NCI-H510A (cell line): ENCODE measurements at places on chromosomes 2 and 18.

DNA sequence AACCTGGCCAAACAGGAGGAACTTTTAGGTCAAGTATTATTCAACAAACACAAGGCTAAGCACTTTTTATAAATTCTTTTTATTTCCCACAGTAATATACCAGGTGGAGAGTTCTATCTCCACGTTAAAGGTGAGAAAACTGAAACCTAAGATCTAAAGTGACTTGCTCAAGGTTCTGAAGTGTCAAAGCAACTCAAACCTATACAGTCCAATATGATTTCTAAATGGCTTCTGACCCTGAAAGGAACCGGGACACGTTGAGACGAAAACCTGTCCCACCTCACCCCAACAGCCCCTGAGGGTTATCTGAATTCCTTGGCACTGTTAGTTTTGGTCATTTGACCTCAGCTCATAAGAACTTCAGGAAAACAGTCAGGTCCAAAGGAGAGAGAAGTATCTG lies 814.5 kb upstream of the LRATD1 start:
- DNase-seq = no peak

DNA sequence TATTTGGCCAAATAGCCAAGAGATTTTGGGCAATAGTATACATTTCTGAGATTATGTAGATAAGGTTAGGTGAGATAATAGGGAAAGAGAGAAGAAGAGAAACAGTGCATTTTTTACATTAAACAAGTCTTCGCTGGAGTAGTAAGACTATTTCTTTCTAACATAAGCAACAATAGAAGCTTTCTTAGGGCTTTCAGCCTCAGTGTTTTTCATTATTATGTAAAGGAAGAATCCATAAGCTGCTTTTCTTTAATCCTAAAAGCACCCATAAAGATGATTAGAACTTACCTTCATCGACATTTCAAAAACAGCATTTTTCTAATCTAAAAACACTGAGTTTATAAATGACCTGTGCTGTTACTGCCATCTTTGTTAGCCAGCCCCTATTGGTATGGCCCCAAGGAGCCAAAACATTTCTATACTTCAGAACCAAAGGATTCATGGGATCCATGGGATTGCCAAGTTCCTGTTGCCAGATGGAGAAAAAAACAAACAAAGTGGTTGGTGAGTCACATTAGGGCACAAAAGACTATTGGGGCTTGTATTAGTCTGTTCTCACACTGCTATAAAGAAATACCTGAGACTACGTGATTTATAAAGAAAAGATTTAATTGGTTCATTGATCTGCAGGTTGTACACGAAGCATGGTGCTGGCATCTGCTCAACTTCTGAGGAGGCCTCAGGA lies 88.2 kb downstream of the SCG2 start:
- DNase-seq = no peak

DNA sequence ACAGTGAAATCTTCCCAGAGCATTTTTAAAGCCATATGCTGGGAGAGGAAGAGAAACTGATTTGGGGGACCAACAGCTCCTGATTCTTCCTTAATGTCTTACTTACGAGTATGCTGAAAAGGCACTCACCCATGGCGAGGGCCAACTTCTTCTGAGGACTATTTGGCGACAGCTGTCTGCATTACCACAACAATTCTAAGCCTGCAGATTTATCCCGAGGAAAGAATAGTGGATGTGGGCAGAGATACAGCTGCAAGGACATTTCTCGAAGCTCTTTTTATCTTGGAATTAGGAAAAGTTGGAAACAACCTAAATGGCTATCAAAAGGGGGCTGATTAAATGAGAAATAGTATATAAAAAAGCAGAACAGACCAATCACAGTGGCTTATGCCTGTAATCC lies 40.3 kb upstream of the FHL2 start:
- no peak for DNase-seq

- DNase-seq = no peak
These were observed 108.8 kb upstream of the PIEZO2 start for GRCh38 chr18:11258039-11258610.

DNA sequence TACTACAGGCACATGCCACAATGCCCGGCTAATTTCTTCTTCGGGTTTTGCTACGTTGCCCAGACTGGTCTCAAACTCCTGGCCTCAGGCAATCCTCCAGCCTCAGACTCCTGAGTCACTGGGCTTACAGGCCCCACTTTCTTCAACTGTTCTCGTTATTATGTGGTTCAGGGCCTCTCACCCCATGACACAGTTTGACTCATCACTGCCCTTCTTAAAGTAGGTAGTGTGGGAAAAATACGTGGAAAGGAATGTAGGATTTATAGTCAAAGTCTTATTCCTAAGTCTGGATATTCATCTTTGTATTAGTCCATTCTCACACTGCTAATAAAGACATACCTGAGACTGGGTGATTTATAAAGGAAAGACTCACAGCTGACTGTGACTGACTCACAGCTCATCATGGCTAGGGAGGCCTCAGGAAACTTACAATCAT lies 19.4 kb downstream of the CENPA start:
- DNase-seq = no peak

DNA sequence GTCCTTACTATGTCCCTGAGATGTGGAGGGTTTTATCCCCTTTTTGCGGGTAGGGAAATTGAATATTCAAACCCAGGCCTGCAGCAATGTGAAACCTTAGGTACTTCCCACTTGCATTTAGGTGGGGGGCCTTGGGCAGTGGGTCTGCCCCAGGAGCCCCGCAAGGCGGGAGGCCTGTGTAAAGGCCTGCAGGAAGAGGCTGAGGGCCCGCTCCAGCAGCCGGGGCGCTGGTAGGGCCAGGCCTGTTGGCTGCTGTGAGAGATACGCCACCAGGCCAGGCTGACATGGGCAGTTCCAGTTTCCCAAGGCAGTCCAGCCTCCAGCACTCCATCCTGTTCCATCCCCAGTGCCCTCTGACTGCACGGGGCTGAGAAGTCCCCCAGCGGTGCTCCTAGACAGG lies 64.2 kb downstream of the GBX2 start:
- DNase-seq = no peak

DNA sequence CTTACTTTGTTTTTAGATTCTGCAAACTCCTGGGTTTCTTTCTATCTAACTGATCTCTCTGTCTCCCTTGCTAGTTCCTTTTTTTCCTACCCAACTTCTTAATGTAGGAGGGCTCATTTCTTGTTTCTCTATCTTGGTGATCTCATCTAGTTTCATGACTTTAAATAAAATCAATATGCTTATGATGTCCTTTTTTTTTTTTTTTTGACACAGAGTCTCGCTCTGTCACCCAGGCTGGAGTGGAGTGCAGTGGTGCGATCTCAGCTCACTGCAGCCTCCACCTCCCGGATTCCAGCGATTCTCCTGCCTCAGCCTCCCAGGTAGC lies 42.2 kb upstream of the IL1RL1 start:
- DNase-seq = no peak

DNA sequence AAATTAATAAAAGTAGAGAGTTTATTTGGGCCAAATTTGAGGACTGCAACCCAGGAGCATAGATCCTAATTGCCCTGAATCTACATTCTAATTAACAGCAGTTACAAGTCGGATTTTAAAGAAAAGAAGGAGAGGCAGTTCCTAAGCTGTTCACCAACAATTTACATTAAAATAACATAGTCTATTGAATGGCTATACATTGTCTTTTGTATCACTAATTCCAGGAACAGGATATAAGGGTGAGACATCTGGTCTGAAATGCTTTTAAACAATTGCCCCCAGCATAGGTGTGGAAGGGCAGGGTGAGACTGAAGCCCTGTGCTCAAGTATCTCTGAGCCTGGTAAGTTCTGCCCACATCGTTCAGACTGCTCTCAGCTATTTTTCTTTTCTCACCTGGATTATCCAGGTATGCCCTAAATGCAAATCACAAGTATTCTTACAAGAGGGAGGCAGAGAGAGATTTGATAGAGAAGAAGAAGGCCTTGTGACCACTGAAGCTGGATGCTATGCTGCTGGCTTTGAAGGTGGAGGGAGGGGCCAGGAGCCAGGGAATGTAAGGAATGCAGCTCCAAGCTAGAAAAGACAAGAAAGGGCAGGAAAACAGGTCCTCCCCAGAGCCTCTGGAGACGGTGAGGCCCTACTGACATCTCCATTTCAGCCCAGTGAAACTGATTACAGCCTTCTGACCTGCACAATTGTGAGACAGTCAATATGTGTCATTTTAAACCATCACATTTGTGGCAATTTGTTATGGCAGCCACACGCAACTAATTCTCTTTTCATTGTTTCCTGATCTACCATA lies 189.4 kb upstream of the ARL4C start:
- DNase-seq = no peak

GRCh38 chr2:108916122-108916795 lies 72.8 kb downstream of the EDAR start:
- DNase-seq = no peak

DNA sequence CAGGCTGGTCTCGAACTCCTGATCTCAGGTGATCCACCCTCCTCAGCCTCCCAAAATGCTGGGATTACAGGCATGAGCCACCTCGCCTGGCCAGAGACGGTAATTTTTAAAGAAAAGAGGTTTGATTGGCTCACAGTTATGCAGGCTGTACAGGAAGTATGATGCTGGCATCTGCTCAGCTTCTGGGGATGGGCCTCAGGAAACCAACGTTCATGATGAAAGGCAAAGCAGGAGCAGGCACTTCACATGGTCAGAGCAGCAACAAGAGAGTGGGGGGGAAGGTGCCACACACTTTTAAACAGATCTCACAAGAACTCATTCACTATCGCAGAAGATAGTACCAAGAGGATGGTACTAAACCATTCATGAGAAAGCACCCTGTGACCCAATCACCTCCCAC lies 38.0 kb upstream of the GPD2 start:
- no peak for DNase-seq

GRCh38 chr18:79664525-79665125 lies 15.0 kb upstream of the CTDP1 start:
- DNase-seq = no peak

GRCh38 chr2:26757873-26758789 lies 6.0 kb upstream of the SLC35F6 start:
- DNase-seq = no peak

DNA sequence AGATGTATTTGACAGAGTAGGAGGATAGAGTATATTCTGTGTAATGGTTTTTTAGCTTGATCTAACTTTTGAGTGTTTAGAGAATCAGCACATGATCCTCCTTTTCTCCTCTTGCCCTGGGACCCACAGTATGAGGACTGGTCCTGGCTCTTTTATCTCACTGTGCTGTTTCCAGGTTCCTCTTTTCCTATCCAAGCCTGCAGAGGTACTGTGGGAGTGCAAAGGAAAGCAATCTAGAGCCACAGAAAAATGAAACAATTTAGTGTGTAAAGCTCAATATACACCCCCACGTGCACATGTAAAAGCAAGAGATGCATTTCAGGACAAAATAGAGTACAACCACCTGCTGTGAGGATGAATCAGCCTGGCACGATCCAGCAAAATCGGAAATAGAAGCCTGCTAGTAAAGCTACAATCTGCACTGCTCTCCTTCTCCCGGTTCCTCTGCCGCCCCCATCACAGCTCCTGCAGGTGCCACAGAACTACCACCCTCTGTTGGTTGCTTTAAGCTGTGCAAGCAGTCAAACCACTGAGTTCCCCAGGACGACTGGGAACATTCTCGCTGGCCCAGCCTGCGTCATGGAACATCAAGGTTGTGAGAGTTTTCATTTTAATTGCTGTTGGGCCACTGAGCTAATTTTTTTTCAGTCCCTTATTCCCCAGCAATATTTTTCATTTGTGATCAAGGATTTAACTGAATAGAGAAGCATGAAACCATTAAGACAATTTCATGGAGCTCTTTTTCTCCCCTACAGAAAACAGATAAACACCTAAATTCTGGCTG lies 47.8 kb upstream of the MAPRE3 start:
- DNase-seq = peak; percentile 26

DNA sequence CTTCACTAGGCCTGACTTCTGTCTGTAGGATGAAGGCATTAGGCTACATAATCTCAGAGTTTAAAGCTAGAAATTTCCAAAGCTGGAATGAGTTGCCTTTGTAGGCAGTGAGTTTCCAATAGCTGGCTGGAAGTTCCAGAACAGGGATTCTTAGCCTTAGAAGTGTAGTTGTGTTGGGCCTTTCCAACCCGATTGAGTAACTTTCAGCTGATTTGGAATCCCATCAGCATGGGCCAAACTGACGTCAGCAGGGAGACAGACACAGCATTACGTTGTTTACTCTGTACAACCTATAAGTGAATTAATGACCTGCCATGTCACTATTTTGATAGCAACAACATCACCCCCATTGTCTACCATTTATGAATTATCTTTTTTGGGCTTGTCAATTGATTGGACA lies 56.9 kb downstream of the SETBP1 start:
- DNase-seq = no peak

DNA sequence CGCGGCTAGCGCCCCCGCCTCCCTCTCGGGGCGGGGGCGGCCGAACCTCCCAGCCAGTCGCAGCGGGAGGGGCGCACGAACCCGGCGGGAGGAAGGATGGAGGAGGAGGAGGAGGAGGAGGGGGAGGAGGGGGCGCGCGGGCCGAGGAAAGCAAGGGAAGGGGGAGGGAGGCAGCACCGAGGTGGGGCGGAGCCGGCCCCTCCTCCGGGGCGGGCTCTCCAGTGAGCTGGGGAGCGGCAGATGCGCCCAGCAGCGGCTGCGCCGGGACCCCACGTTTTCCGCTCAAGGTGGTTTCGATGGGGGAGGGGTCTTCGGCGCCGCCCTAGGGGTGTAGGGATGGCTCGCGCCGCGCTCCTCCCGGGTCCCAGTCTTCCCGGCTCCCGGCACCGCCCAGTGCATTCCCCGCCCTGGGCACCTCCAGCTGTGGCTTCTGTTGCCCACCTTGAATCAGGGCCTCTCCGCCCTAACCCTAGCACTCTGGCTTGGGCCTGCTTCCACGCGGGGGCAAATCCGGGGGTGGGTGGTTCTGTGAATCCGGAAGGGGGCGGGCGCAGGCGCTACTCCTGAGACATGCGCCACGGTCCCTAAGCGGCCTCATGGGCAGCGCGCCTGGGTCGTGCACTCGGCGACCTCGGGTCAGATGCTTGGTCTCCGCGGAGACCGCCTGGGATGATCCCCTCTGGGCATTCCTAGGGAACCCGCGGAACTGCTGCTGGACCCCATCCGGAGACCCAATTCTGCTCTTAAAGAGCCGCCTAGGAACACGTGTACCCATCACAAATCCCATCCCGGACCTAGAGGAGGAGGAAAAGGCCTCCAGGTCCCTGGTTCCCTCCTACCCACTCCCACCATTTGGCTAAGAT lies at the start of gene FBXO41:
Gene FBXO41, minus strand, starts transcription at position 183 of the 863 bp plus-strand sequence. CDS start 14,848 bp downstream, outside the sequence.
- peak; percentile 51 for DNase-seq

GRCh38 chr18:63142594-63143225 lies 176.9 kb downstream of the BCL2 start:
- DNase-seq = no peak

- no peak for DNase-seq
These were observed 54.9 kb upstream of the CYP1B1 start for GRCh38 chr2:38130876-38131275.

DNA sequence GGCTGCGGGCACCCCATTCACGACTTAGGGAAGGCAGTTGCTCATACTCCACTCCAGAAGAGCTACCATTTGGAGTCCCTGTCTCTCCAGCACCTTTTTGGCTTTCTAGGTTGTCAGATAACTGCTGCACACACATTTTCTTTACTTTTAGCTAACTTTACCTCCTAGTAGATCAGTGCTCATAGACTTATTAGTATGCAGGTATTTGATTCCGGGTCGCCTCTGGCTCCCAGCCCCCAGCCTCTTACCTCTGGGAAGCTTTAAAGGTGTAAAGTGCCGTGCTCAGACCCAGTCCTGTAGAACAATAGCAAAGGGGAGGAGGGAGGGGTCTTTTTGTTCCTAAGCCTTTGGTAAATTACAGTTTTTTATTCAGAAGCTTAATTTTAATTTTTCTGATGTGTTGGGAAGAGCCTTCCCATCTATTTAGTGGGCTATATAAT lies 102.9 kb downstream of the SPTBN1 start:
- DNase-seq = no peak
